ENCODE measurements at places on chromosomes 3 and 15.
A peak's percentile ranks its signal among the peaks of the same experiment; 100 is the strongest.

GRCh38 chr3:185362850-185363661 lies at the start of gene MAP3K13:
Gene MAP3K13, plus strand, starts transcription at chr3:185363136. Its CDS starts 65,446 bp downstream, at chr3:185428582.
- DNase-seq, result peak; percentile 97

- DNase-seq, result no peak
Observed at GRCh38 chr15:59590027-59590426, 21.6 kb upstream of the GCNT3 start.

DNA sequence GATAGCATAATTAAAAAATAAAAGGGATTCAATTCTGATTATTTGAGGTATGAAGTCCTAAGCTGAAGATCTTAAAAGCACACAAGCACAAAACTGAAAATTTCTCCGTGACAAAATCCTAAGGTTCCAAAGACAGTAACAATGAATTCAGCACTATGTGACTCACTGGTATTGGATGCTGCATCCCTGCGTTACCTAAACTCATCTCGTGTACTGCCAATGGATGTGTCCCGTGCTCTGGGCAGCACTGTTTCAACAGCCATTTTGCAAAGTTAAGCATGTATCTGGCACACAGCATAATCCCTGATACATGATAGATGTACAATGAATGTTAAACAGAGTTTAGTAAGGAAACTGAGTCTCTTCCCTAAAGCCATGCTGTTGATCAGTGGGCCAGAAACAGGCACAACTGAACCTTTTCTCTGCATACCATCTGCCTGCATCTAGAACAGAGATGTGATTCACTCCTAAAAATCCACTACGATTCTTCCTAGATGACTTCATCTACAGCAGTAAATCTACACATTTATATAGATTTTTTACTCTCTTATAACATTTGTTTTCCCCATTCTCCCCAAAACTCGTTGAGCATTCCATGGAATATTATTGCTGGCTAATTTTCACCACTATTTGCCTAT lies 14.3 kb downstream of the SUCLG2 start:
- DNase-seq, result peak; percentile 50

DNA sequence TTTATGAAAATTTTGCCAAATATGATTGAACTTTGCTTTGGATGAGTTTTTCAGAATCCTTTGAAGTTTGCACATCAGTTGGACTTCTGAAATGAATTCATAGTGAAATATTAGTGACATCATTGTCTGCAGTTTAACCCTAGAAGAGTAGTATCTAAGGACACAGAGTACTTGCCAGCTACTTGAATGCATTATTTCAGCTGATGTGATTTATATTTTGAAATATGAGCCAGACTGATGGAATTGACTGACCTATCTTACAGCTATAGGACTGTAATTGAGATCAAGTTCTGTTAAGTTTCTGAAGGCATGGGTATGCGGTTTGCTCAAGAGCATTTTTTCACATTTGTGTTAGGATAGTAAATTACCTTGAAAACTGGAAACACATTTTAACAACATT lies 51.2 kb downstream of the LYSMD4 start:
- peak; percentile 14 for DNase-seq

DNA sequence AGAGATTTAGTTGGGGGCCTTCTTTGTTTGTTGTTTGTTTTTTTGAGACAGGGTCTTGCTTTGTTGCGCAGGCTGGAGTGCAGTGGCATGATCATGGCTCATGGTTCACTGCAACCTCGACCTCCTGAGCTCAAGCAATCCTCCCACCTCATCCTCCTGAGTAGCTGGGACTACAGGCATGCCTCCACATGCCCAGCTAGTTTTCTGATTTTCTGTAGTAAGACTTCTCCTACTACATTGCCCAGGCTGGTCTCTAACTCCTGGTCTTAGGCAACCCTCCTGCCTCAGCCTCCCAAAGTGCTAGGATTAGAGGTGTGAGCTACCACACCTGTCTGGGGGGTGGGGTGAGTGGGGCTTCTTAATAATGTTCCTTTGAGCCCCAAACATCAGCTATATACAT lies 148.3 kb upstream of the ADAMTS9 start:
- no peak for DNase-seq

DNA sequence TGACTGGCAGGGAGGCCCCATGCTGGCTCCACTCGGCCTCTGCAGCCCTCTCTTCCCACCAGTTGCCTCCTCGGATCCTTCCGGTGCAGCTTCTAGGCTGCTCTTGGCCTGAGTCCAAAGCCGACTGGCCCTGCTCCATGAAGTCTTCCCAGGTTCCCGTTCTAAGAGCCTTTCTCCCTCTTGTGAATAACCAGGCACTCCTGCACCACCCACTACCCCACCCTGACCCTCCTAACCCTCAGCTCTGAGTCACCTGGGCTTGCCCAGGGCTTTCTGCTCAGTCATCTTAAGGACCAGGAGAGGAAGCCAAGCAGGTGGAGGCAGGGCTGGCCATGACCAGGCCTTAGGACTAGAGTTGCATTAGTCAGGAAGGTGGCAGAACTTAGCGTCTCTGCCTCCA lies 28.1 kb upstream of the CNBP start:
- peak; percentile 60 for DNase-seq

GRCh38 chr3:52228751-52229291 lies 3.4 kb upstream of the TLR9 start:
- no peak for DNase-seq

- DNase-seq, result no peak
Observed at GRCh38 chr3:152199102-152199840, 69.5 kb upstream of the MBNL1 start.

GRCh38 chr3:30368978-30369377 lies 237.4 kb upstream of the TGFBR2 start:
- DNase-seq, result peak; percentile 39

- DNase-seq, result no peak
Observed at GRCh38 chr3:122984007-122984406, 43.6 kb downstream of the SEMA5B start.

DNA sequence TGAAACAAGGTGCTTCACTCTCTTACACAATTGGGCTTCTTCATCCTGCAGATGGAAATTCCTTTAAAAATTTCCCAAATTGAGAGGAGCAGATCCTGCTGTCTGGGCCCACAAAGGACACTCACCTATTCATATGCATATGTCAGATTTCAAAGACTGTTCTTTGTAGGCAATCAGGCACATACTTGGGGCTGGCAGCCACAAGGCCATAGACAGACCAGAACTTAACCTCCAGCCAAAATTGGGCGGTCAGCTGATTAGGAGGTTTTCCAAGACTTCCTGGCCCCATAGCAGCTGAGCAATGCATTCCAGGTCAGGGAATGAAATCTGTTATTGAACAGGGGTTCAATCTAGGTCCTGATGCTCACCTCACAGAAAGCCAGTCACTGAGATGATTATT lies 15.0 kb upstream of the HPS3 start:
- DNase-seq, result no peak

DNA sequence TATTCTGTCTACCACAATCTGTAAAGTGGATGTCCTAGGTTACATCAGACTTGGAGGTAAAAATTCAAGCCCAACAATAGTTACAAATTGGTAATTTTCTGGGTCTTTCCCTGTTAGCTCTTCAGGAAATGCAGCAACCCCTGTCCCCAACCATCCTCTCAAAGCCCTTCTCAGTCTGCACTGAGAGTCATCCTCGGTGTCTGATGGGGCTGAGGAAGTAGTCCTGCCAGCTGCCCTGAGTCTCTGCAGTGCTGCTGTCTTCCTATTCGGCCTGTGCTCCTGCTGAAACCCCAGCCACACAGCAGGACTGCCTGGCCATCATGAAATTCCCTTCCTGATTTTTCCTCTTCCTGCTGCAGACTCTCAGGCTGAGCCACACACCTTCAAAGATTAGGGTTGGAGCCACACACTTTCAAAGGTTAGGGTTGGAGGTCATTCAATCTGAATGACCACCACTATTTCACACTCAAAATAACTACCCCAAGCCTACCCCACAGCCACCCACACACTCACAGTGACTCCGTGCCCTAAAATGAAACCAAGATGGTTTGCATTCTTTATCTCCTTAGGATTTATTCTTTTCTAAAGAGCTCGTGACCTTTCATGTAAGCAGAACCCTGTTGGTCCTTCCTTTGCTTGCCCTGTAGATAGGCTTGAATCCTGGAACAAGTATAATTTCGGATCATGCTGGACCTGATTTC lies 17.6 kb downstream of the TRIM42 start:
- no peak for DNase-seq

GRCh38 chr3:65195211-65196006 lies 507.6 kb upstream of the ADAMTS9 start:
- no peak for DNase-seq

DNA sequence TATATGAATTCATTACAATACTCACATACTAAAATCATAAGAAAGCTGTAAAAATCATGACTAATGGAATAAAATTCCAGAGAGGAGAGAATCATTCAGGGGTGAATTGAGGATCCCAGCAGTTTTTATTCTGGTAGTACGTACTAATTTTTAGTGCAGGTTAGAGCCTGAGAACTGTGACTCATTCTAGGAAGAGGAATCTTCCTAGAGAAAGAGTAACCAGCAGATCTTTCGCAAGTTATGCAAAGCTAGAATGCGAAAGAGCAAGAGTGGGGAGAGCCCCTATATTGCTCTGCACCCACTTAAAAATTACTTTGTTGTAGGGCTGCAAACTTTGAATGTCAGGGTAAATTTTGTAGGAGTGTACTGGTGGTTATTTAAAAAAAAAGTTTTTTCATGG lies 303.6 kb upstream of the ARPP21 start:
- no peak for DNase-seq

- DNase-seq, result no peak
Observed at GRCh38 chr15:50503144-50503543, 43.3 kb downstream of the USP50 start.

DNA sequence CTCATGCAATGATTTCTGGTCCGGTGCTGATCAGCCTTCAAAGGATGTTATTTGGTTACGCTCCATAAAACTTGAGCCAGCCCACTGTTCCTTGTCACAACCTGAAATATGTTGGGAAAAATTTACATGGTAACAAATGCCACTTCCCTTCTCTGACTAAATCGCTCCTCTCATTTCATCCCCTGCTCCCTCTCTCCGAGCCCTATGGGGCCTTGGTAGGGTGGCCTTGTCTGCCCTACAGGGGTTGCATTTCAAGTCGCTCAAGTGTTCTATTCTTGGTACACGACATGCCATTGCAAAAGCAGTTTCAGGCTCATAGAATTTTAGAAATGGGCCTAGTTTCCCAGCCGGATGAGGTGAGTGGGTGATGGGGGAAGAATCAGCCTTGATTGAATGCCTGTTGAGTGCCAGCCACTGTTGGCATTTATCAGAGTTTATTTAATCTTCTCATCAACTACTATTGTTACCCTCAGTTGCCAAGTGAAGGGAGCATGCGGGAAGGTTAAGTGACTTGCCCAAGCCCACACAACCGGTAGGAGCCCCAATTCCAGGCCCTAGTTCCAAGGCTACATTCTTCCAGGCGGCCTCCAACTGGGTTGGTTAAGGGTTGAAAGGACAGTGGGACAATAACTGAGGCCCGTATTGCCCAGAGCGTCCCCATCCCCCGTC lies 961 bp upstream of the ABHD2 start:
- peak; percentile 4 for DNase-seq

GRCh38 chr15:54803134-54803808 lies 393.5 kb downstream of the RSL24D1 start:
- peak; percentile 74 for DNase-seq

DNA sequence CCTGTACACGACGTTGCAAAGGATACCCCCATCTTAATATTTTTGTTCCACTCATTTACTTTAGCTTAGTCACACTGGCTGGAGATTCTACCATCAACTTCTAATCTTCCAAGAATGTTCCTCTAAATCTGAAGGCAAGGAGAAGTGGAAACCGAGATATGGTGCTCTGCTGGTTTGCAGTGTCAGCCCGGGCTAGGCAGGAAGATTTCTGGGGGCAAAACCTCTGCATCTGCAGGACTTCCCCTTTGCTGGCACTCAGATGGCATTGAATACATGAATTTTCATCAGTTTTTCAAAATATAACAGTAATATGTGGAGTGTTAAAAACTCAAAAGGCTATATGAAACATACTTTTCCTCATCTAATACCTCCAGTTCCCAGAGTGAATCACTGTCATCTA lies 240.4 kb downstream of the RPLP1 start:
- DNase-seq, result no peak

DNA sequence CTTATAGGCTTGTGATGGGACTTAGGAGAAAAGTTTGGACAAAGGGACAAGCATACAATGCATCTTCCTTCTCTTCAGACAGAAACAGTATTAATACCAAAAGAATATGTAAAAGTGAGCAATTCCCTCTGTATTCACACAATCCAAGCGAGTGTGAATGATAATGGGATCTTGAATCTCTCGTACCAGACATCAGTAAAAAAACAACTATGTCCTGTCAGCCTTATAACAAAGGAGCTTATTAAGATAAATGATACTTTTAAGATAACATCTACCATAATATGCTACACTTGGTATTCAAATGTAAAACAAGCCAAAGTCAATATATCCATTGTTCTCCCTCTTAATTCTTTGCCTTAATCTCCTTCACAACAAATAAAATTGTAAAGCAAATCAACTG lies 288.6 kb upstream of the CNTN6 start:
- no peak for DNase-seq
